Glutamatergic neuron (in vitro differentiated cells): ENCODE measurements at places on chromosomes 6 and 20. TPM values are rescaled to one million over a fixed set of nuclear protein-coding genes. Genes with fewer than 3 reads are reported as not detected.

UST gene
- total RNA-seq, result 11.2 TPM

BTBD9 gene
- 18.8 TPM for total RNA-seq

SIRPB2 gene
- total RNA-seq, result not detected

EYS gene
- total RNA-seq, result 13.2 TPM

- DNase-seq, result no peak
Measured at GRCh38 chr6:157727629-157728182, 95.3 kb upstream of the SNX9 start.

GRCh38 chr6:25434921-25435320 is 155.7 kb downstream of the CARMIL1 start:
- no peak for DNase-seq

GRCh38 chr6:165040440-165040839 is 269.0 kb downstream of the C6orf118 start:
- no peak for DNase-seq

GRCh38 chr20:52226370-52226769 is 34.8 kb upstream of the ZFP64 start:
- no peak for DNase-seq

DNA sequence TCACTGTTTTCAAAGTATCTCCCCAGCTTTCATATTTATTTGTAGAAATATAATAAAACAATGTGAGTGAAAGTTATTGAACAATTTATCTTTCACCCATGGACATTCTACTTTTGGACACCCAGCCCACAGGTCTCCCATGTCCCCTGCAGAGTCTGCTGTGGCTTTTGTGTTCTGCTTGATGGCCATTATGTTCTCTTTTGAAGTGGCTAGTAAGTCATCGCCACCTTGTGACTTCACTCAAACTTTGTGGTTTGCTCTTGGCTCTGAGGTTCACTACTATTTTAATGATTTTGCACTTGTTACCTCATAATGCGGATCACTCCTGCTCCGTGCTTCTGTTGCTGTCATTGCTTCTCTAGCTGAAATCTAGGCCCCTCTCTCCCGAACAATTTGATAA is 10.2 kb upstream of the DEFB113 start:
- DNase-seq, result no peak

DNA sequence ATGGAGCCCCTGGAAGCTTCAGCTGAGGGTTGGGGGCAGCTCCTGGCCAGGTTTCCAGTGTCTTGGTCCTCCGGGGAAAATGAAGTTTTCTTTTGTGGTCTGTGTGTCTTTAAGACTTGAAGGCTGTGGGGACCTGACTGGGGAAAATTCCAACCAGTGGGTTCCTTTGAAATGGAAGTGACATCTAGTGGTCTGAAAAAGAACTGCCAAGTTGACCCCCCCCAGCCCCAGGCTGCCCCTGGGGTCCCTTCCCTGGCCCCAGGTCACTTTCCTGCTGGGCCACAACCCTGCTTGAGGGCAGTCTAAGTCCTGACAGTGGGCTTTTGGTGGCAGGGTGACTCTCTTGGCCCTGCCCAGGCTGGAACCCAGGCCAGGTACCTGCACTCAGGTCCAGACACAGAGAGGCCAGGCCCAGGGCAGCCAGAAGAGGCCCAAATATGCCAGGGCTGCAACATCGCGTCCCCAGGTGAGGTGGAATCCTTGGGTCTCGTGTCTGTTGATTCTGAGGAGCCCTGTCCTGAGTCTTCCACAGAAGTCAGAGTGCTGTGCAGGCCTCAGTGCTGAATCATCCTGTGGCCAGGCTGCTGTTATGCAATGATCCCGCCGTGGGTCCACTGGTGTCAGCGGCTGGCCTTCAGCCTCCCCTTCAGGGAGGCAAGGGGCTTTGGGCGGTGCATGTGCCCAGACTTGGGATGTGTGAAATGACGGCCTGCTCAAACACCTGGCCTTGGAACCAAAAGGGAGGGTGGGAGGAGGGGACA is 68.4 kb downstream of the VEGFA start:
- DNase-seq, result no peak
